ENCODE measurements at places on chromosomes 5 and 9.

- DNase-seq: no peak
Observed at GRCh38 chr5:52751137-52751536, 36.6 kb upstream of the ITGA1 start.

GRCh38 chr5:174428895-174429294 is 295.5 kb upstream of the MSX2 start:
- DNase-seq: no peak

- DNase-seq: no peak
Observed at GRCh38 chr5:171705830-171706468, 79.7 kb upstream of the SMIM23 start.

DNA sequence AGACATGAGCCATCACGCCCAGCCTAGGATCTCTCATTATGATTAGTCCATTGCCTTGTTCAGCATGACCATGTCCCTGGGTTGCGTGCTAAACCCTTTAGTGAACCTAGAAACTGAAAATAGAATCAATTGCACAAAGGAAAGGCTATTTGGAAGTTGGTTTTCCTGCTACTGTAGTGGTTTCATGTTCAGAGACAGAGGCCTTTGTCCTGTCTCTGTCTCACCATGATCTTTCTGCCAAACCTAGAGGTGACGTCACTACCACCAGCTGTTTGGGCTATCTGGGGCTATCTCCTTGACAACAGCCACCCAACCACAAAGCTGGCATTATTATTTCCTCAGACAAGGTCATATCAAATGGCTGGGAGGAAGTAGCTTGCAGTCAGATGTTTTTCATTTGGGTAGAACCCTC is 4.0 kb upstream of the CDK5RAP2 start:
- peak; percentile 81 for DNase-seq

DNA sequence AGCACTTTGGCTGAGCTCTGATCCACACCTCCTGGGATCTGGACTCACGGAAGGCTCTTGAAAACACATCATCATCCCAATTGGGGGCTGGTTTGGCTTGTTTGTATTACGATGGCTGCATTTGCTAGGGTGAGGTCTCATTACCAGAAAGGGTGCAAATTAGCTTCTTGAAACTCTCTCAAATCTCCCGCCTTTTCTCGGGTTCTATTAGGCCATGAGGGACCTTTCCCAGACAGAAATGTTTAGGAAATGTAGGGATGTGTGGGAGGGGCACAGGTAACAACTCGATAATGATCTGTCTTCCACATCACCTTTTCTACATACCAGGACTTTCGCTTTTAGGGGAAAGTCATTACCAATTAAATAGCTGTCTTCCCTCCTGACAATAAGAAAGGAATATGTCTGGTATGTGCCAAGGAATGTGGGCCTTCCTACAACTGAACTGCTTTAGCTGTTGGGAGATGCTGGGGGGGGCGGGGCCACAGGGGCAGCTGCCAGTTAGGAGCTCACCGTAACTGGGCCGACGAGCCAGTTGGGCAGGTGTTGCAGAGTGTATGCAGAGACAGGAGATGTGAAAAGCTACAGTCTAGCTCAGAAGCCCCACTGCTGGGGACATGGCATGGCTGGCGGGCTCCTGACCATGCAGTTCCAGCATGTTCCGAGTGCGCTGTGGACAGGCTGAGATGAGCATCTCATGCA is 71.2 kb downstream of the AK8 start:
- DNase-seq: no peak

DNA sequence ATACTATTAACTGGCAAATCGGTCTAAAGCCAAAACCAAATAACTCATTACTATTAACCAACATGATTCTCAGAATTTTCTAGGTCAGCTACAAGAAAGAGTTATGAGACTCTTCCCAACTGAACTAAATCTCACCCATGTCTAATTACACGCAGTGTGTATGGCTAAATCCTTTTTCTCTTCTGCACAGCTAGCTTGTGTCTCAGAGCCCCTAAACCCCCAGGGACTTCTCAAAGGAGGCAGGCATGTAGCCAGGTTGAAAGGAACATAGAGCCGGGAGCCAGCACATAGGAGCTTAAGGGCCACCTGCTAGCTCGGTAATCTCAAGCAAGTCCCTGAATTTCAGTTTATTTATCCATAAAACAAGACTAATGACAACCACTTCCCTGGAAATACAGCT is 2.2 kb upstream of the GZMK start:
- no peak for DNase-seq

- DNase-seq: no peak
Observed at GRCh38 chr5:135578685-135579341, at the start of gene CXCL14. TSS of gene CXCL14 (minus strand) at chr5:135578991. CDS start at chr5:135578778, 213 bp downstream.

- no peak for DNase-seq
Observed at GRCh38 chr9:128947277-128947526, 201 bp downstream of the DOLK start.

DNA sequence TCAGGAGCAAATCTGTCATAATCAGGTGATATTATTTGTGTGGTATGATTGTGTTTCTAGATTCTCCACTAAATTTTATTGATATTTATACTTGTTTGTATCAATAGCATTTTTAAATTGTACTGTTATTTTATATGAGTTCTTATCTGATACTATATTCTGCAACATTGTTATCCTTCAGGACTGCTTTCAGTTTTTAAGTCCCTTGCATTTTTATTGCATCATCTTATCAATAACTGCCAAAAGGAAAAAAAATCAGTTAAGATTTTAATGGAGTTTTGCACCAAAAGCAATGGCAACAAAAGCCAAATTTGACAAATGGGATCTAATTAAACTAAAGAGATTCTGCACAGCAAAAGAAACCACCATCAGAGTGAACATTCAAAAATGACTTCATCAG is 741.3 kb upstream of the CTNND2 start:
- DNase-seq: no peak

GRCh38 chr9:110126499-110126941 is 81.4 kb downstream of the C9orf152 start:
- no peak for DNase-seq

DNA sequence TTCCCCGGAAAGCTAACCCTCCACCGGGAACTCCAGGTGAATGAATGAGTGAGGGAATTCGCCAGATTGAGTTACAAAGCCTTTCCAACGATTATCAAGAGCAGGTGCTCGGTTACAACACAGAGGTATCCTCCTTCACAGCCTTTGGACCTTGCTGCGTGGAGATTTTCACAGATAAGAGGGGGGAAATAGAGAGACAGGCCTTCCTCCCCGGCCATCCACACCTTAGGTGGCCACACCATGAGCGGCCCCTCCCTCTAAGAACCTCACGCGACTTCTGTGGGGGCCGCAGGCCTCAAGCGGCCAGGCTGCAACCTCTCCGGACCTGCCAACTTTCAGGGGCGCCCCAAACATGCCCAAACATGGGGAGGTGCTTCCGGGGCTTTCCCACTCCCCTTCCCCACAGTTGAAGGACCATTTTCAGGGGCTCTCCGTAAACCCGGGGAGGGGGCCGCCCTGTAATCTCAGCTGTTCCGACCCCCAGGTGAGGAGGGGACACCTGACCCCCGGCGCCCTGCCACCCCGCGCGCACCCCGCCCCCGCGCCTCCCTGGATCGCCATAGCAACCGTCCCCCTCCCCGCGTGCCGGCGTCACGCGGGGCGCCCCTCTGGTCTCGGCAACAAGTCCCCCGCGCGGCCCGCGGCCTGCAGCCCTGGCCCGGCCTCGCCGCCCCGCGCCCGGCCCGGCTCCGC is 603 bp downstream of the DENND1A start:
- DNase-seq: no peak

DNA sequence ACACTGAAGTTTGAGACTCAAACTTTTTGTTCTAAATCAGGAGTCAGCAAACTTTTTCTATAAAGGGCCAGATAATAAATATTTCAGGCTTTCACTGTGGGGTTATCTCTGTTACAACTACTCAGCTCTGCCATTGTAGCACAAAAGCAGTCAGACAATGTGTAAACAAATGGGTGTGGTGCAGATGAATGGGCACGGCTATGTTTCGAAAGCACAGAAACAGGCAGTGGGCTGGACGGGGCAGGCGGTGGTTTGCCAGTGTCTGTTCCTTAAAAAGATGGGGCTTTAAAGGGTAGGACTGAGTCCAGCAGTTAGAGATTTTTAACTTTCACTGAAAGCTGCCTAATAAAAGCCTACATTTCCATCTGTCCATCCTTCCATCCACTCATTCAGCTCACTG is 48.9 kb downstream of the PFDN1 start:
- DNase-seq: no peak

DNA sequence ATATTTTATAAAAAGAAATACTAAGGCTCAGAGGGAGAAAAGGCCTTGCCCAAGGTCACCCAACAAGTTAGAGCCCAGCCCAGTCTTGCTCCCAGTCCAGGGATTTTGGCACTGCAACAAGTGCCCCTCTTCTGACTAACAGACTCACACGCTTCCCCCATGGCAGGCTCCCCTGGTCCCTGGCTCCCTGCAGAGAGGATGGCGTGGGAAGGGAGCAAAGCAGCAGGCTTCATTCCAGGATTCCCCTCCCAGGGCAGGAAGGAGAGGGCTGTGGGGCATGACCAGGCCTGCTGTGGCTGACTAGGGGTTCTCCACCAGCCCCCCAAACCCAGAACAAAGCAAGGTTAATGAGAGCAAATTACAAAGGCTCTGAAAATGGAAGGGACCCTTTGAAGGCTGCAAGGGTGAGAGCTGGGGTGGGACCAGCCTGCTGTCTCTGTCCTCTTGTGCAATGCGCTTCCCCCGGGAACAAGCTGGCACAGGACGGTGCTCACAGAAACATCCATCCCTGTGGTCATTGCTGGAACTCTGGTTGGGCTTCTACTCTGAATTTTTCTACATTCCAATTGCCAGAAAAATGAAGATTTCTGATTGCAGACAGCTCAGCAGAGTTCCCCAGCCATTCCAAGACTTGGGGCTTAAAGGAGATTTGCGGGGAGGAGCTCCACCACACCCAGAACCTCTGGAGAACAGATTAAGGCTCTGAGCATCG is 37.1 kb upstream of the FAT2 start:
- no peak for DNase-seq

- DNase-seq: no peak
Observed at GRCh38 chr5:149732324-149733128, 2.4 kb downstream of the PPARGC1B start.

DNA sequence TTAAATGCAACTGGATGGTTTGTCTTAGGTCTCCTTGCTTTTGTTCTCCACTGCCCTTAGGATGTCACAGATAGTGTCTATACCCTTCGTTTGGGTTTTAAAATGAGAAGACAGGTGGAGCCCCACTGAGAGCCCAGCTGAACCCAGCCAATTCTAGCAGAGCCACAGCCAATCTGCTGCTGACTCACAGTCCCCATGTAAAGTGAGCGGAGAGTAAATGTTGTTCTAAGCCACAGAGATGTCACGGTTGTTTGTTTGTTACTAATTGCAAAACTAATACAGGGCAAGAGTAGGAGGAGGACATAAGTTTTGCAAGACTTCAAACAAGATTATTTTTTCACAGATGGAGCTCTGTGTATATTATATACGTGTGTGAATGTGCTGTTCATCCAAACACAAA is 50.5 kb upstream of the AGXT2 start:
- DNase-seq: no peak

GRCh38 chr5:28548856-28549255 is 1510.5 kb upstream of the CDH9 start:
- no peak for DNase-seq

GRCh38 chr5:143113461-143113860 is 290.0 kb downstream of the NR3C1 start:
- no peak for DNase-seq

GRCh38 chr5:34928267-34928666 is 1.1 kb upstream of the DNAJC21 start:
- no peak for DNase-seq

DNA sequence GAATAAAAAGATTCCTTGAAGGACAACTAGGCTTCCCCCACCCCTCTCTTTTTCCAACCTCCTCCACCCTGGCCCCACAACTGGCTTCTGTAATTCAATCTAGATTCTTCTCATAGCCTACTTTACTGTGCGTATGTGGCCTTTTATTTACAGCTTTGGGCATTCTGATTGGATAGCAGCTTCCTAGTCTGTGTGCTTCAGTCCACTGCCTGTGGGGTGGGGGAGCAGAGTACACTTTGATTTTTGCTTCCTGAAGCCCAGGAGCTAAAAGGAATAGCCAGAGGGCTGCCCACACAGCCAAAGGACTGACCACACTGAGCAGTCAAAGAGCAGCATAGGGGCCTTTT is 30.4 kb downstream of the RUSC2 start:
- no peak for DNase-seq

DNA sequence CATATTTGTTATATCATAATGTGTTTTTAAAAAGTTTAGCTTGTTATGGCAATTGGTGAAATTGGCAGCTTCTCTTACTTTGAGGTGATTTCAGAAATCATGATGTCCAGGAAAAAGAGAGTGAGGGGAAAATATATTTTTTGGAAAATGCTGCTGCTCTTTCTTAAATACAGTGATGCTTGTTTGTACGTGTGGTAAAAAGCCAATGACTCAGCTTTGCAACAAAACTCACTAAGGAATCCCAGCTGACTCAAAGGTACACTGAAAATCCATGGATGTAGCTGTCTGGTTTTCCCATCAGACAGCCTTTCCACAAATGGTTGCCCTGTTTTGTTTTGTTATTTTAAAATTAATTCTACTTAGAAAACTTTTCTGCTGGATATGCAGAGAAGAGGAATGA is 306.4 kb upstream of the PAPPA start:
- no peak for DNase-seq

DNA sequence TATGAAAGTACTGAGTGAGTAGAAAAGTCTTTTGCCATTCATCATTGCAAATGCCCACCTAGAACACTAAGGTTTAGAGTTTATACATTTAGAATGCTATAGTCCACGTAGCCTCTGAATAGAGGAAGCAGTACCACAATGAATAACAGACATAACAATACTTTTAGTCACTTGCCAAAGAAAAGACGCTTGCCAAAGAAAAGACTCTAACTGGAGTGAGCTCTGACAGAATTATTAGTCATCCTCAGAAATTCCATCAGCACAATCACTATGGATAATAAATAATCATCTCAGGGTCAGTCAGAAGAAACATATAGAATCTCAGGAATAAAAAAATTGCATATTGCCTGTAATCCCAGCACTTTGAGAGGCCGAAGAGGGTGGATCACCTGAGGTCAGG is 168.5 kb upstream of the TARS1 start:
- DNase-seq: peak; percentile 83

DNA sequence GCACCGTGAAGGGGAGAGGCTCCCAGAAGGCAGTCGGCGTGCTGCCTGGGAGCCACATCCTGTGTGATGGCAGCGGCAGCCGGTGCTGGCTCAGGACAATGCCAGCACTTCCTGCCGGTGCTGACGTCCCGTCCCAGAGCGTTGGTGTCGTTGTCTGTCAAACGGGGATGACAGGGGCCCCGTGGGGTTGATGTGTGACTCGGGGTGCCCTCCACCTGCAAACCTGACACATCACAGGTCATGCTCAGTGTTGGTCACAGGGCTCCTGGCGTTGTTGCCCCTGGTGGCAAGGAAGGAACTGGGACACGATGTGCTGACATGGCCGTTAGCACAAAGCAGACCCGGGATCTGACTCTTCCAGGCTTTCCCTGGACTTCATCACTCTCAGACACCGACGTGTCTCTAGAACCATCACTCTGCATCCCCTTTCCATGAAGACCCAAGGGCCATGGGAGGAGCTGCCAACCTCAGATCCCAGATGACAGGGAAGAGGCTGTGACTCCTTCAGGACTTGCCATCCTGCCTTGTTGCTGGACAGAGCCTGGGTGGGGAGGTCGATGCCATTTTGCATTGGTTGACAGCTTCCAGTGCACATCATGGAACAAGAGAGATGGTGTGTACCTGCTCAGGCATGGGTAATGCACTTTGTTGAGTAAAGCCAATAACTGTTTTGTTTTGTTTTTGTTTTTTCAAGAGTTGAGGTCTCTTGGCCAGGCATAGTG is 21.5 kb downstream of the PLPP7 start:
- no peak for DNase-seq

GRCh38 chr5:163658702-163659567 is 153.5 kb downstream of the MAT2B start:
- no peak for DNase-seq

All from pulmonary artery endothelial cell (primary cell).